GM12878 (cell line): ENCODE measurements at places on chromosomes 7 and 10. TPM values are rescaled to one million over a fixed set of nuclear protein-coding genes. Genes with fewer than 3 reads are reported as not detected.

TMEM26 gene
- not detected in 2 replicates for polyA plus RNA-seq

EEF1AKMT2 gene
- 26.5 and 29.3 TPM in 2 replicates for polyA plus RNA-seq

SPDYE16 gene
- 0.62 and 0.67 TPM in 2 replicates for polyA plus RNA-seq

MYO1G gene
- polyA plus RNA-seq = 187 and 216 TPM in 2 replicates

LLCFC1 gene
- not detected in 2 replicates for polyA plus RNA-seq

DNA sequence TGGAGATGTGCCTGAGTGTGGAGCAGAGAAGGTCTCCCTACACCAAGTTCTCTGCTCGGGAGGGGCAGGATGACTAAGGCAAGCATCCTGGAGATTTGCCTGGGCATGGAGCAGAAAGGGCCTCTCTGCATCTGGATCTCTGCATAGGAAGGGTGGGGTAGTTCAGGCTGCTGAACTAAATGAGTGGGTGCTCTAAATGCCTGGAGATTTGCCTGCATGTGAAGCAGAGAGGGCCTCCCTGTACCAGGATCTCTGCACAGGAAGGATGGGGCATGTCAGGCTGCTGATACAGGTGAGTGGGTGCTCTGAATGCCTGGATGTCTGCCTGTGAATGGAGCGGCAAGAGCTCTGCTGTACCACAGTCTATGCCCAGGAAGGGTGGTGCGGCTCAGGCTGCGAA, 680.7 kb downstream of the SUGCT start:
- H3K27ac ChIP-seq = no peak overlapping the region
- no peaks in the 10 kb centered on the region for H3K4me1 ChIP-seq
- H3K36me3 ChIP-seq = no peaks in the 10 kb centered on the region
- no peaks in the 10 kb centered on the region for H3K27me3 ChIP-seq
- DNase-seq = no peak

DNA sequence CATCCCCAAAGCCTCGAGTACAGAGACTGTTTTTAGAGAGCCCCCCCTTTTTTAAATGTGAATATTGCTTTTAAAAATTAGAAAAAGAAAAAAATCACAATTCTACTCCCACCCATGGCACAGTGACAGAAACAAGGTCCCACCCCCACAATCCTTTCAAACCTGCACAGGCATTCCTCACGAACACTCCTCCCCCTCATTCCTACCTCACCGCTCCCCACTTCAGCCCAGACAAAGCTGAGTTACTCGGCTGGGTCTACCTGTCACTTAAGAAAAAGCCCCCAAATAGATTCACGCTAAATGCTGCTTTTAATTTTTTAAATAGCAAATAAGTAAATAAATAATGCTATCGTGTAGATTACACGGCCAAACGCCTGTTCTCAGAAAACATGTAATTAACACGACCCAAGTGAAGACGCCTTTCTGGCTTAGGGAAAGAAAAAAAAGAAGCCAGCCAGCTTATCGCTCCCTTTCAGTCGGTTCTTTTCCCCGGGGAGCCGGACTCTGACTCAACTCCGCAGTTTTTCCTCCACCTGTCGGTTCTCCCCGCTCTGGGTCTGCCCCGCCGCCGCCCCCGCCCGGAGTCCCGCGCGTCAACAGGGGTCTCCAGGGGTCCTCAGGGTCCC, 739 bp downstream of the MPP7 start:
- no peaks in the 10 kb centered on the region for H3K4me1 ChIP-seq
- H3K27me3 ChIP-seq = no peaks in the 10 kb centered on the region
- H3K36me3 ChIP-seq = no peaks in the 10 kb centered on the region
- DNase-seq = no peak
- no peak overlapping the region for H3K27ac ChIP-seq
- H3K4me3 ChIP-seq = peak overlapping the region; percentile 60; the same call in 1 of the 2 replicates

DNA sequence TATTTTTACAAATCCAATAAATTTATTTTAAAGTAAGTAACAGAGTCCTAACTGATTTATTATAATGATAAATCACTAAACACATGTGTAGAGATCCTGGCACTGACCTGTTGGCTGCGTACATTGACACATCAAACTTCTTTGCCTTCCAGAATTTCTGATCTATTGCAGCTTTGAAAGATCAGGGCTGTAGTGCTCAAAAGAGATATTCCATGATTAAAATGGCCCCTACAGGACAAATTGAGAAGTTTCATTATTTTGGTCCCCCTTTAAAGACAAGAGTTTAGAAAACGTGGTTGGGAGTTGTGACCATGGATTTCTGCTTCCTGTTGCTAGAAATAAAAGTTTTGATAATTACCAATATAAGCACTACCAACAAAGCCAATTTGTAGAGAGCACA, 87.7 kb upstream of the PDK4 start:
- H3K27ac ChIP-seq = no peak overlapping the region
- no peaks in the 10 kb centered on the region for H3K4me1 ChIP-seq
- no peak for DNase-seq

DNA sequence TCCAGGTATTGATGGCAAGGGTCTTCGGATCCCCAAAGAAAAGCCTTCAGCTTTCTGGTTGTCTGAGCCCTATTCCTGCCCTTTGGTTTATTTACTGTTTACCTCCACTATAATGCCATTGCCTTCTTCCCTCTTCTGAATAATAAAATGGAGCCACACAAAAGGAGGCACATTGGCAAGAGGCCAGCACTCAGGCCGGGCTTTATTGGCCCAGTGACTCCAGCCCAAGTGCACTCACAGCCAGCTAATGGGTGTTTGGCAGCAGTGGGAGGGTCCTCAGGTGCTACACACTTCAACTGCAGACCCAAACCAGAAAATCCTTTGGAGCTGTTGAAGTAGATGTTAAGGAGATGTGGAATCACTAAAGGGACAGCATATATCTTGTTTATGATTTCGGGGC, 336.0 kb downstream of the PLXNA4 start:
- no peak overlapping the region for H3K4me3 ChIP-seq
- no peaks in the 10 kb centered on the region for H3K36me3 ChIP-seq
- H3K27ac ChIP-seq = no peak overlapping the region

DNA sequence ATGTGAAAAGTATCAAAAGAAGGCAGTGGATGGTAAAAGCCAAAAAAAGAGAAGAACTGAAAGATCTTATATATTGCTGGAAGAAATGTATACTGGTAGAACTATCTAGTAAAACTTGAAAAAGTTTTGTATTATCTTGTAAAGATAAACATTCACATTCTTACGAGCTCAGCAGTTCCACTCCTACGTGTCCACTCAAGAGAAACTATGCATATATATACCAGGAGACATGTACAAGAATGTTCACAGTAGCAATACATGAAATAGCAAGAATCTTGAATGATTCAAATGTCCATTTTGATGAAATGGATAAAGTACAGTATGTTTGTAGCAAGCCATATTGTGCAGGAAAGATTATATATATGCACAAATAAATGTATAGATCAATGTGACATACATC, 155.0 kb downstream of the RNF133 start:
- no peak overlapping the region for H3K27ac ChIP-seq
- H3K36me3 ChIP-seq = no peaks in the 10 kb centered on the region
- H3K27me3 ChIP-seq = no peaks in the 10 kb centered on the region
- DNase-seq = no peak

- H3K27me3 ChIP-seq = no peaks in the 10 kb centered on the region
- peak overlapping the region; percentile 85 for H3K4me3 ChIP-seq
- peak overlapping the region; percentile 60 for H3K27ac ChIP-seq
Measured at GRCh38 chr7:73577627-73578341, 595 bp downstream of the TBL2 start.

GRCh38 chr10:132407243-132407746, 10.3 kb downstream of the PWWP2B start:
- H3K4me3 ChIP-seq = no peak overlapping the region
- H3K4me1 ChIP-seq = no peaks in the 10 kb centered on the region
- H3K36me3 ChIP-seq = no peaks in the 10 kb centered on the region
- H3K27ac ChIP-seq = no peak overlapping the region

DNA sequence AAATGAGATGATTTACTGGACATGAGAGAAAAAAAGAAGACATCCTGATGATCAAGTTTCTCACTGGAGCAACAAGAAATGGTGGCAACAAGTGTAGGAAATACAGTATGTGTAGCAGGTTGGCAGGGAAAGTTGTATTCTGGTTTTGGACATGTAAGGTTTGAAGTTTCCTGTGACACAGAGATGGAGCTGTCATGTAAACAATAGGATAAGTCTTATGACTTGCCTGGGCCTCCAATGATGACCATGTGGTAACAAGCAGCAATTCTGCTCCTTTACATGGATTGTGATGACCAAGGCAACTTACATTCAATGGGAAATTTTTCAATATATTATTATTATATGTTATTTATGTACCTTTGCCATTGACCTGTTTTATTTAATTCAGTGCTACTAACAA, 125.4 kb downstream of the KMT2E start:
- peaks cover 5% of the 10 kb centered on the region for H3K36me3 ChIP-seq
- DNase-seq = no peak
- no peak overlapping the region for H3K4me3 ChIP-seq
- H3K4me1 ChIP-seq = no peaks in the 10 kb centered on the region
- no peaks in the 10 kb centered on the region for H3K27me3 ChIP-seq

DNA sequence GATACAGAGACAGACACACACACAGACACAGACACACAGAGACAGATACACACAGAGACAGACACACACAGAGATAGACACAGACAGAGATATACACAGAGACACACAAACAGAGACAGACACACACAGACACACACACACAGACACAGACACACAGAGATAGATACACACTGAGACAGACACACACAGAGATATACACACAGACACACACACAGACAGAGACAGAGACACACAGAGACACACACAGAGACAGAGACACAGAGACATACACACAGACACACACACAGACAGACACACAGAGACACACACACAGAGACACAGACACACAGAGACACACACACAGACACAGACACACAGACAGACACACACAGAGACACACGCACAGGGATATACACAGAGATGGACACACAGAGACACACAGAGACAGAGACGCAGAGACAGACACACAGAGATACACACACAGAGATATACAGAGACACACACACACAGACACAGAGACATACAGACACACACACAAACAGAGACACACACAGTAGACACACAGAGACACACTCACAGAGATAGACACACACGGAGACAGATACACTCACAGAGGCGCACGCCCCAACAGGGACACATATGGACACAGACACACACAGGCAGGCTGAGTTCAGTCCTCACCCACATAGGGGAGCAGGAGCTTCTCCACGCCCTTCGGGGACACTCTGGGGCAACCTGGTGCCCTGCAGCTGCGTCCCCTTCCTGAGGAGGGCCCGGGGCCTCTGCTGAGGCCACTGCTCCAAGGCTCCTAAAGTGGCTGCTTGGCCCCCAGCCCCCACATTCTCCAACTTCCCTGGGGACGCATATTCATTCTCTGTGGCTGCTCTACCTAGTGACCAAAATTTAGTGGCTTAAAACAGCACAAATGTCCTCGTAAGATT, 10.3 kb upstream of the PPP2R2D start:
- no peaks in the 10 kb centered on the region; the same call in 1 of the 2 replicates for H3K27me3 ChIP-seq
- no peak for DNase-seq
- no peak overlapping the region for H3K27ac ChIP-seq
- H3K36me3 ChIP-seq = no peaks in the 10 kb centered on the region
- no peak overlapping the region for H3K4me3 ChIP-seq
